ENCODE measurements at places on chromosomes 6 and 20.

- DNase-seq: no peak
These were observed 63.9 kb upstream of the GLP1R start for GRCh38 chr6:38984723-38985122.

- DNase-seq: peak; percentile 73
These were observed 284.2 kb downstream of the LRFN2 start for GRCh38 chr6:40302856-40303454.

- no peak for DNase-seq
These were observed 134.6 kb downstream of the ATXN1 start for GRCh38 chr6:16626650-16627049.

DNA sequence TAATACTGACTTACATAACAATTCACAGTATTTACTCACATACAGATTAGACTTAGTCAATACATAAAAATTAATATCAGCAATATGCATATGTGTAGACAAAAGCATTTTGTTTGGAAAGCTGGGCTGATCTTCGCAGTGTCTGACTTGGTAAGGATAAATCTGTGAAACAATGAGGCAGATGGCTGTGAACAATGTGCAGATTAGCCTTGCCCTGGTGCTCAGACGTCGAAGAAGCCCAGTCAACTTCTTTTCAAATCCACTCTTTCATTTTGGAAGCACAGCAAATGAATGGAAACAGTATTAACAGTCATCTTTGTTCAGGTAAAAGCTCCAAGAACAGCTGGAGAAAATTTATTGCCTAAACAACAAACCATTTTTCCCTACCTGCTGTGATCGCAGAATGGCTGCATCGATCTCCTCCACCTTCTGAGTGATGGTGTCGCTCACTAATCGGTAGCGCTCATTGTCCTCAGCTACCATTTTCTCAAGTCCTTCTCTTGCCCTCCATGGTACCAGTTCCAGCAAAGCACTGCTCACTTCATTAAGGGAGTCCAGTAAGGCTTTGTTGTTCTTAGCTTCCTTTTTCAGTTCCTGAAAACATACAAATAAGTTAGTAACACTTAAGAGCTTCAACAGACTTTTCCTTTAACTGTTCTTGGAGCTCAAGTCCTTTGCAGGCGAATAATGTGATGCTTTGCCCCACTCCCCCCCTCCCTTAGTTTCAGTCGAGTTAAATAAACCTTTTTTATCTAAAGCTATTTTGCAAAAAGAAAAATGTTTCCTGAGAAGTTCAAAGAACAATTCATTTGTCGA is 116.5 kb downstream of the DST start:
- DNase-seq: no peak

DNA sequence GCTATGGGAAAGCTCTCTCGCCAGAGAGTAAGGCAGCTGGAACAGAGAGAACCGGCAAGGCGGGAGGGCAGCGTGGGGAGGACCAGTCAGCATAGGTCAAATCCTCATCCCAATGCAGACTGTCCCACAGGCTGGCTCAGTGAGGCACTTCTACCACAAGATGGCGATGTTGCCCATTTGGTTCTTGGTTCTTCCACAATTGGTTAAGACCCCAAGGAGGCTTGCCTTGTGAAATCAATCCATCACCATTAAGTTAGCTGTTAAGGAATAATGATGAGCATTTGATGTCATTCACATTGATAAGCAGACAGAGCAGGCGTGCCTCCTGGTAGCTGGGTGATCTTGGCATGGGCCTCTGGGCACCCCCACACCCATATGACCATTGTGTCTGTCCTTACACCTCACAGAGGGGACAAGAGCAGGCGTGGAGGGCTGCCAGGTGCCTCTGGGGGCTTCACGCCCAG is 2.4 kb downstream of the CSTL1 start:
- DNase-seq: peak; percentile 56

GRCh38 chr6:96876886-96877545 is 20.7 kb downstream of the NDUFAF4 start:
- no peak for DNase-seq

DNA sequence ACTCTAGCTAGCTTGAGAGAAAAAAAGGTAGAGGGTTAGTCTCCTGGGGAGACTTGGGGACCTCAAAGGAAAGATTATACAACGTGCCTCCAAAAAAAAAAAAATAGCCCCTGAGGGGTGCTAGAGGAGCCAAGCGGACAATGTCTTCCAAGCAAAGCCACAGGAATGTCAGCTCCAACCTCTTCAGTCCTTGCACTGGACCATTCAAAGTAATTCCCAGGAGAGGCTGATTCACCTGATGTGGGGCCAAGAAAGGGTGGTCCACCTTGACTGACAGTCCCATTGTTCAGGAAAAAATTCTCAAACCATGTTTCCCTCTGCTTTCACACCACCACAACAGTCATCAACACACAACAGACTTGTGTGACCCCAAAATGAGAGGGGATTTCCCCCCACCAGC is 30.7 kb downstream of the ASIP start:
- no peak for DNase-seq

DNA sequence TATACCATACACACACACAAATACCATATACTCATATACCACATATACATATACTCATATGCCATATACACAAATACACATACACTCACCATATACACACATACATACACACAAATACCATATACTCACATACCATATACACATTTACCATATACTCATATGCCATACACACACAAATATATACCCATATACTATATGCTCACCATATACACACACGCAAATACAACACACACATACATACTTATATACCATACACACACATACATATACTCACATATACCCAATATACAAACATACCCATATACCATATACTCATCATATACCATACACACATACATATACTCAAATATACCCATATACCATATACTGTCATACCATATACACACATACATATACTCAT is 99.2 kb downstream of the ZMYND8 start:
- DNase-seq: no peak

DNA sequence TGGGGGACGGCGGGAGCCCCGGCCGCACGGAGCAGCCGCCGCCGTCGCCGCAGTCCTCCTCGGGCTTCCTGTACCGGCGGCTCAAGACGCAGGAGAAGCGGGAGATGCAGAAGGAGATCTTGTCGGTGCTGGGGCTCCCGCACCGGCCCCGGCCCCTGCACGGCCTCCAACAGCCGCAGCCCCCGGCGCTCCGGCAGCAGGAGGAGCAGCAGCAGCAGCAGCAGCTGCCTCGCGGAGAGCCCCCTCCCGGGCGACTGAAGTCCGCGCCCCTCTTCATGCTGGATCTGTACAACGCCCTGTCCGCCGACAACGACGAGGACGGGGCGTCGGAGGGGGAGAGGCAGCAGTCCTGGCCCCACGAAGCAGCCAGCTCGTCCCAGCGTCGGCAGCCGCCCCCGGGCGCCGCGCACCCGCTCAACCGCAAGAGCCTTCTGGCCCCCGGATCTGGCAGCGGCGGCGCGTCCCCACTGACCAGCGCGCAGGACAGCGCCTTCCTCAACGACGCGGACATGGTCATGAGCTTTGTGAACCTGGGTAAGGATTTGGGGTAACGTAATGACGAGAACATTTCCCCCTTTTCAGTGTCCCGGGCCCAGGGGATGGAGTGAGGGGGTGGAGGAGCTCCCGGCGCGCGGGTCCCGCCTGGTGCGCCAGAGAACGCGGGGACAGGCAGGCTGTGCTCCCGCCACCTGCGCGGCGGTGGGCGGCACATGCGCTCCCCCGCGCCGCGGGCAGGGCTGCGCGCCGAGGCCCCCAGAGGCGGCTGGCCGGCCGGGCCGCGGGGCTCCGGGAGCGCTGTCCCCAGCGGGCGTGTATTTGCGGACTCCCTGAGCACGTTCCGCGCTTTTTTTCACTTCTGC is 1.4 kb downstream of the BMP6 start:
- DNase-seq: no peak

- DNase-seq: no peak
These were observed 69.1 kb downstream of the GRIK2 start for GRCh38 chr6:101462576-101462975.

GRCh38 chr6:22117631-22118030 is 179.2 kb downstream of the PRL start:
- no peak for DNase-seq

DNA sequence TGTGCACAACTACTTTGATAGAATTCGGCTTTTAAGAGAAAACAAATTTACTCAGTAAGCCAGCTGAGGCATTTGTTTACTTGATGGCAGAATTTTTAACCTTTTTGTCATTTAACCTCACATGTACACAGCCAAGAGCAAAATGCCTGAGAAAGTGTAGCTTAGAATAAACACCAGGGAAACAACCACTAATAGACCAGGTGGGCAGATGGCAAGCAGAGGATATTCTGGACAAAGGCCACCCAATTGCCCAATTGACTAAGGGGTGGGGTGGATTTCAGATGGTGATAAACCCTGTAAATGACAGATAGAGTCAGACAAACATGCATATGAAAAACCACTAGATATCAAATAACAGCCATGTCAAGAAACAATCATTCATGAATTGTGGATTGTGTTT is 190.7 kb upstream of the FBXL4 start:
- DNase-seq: no peak

Data from NCI-H1694 (cell line).